GM12878 (cell line): ENCODE measurements at places on chromosomes 4 and X. TPM values are rescaled to one million over a fixed set of nuclear protein-coding genes. Genes with fewer than 3 reads are reported as not detected.

Gene FAM241A
- total RNA-seq = 2.1 and 2.2 TPM in 2 replicates

DNA sequence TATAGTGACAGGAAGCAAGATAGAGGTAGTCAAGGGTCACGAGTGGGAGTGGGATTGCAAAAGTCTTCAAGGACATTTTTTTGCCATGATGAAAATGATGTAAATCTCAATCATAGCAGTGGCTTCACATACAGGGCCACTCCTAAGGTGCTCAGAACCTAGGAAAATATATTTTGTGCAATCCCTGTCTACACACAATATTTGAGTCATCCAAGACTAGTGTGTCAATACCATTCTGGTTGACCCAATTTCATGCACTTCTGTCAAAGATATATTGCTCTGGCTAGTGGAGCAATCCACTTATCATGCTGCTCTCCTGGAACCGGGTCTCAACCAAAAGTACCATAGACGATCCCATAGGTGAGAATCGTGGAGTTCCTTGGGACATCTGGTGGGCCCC, 24.2 kb upstream of the XPNPEP2 start:
- H3K36me3 ChIP-seq = no peaks in the 10 kb centered on the region
- no peak for DNase-seq
- no peaks in the 10 kb centered on the region; the same call in 1 of the 2 replicates for H3K27me3 ChIP-seq
- H3K4me3 ChIP-seq = no peak overlapping the region
- H3K4me1 ChIP-seq = no peaks in the 10 kb centered on the region

Gene YIPF7
- not detected in 2 replicates for total RNA-seq

GRCh38 chr4:98610926-98611676, 47.3 kb downstream of the TSPAN5 start:
- H3K27ac ChIP-seq = no peak overlapping the region
- DNase-seq = no peak
- H3K4me1 ChIP-seq = peaks cover 4% of the 10 kb centered on the region; the same call in 1 of the 2 replicates

DNA sequence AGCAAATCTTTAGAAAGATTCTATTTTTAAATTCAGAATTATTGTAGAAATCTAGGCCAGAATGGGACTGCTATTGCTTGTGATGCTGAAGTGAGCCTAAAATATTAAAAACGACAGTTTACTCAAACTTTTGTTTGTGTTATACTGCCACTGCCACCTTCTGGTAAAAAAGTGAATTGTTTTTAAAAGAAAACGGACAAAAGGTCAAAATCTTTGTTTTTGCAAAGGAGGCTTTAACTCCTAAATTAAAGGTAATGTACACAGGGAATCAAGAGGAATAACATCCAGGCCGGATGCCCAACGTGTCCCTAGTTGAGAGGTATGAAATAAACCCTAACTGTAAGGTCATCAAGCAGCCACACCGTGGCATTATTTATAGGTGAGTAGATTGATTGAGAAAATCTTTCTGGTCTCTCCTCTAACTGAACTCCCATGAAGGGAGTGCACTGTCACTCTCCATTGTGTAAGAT, 338.3 kb upstream of the GALNT7 start:
- no peaks in the 10 kb centered on the region for H3K36me3 ChIP-seq
- H3K27me3 ChIP-seq = no peaks in the 10 kb centered on the region
- DNase-seq = no peak
- no peak overlapping the region for H3K4me3 ChIP-seq
- H3K4me1 ChIP-seq = no peaks in the 10 kb centered on the region
- no peak overlapping the region for H3K27ac ChIP-seq

- peak overlapping the region; percentile 27; the same call in 1 of the 2 replicates for H3K4me3 ChIP-seq
- no peaks in the 10 kb centered on the region for H3K27me3 ChIP-seq
- no peak overlapping the region for H3K27ac ChIP-seq
- no peak for DNase-seq
Observed at GRCh38 chrX:70452143-70452733, 7.6 kb downstream of the DLG3 start.

DNA sequence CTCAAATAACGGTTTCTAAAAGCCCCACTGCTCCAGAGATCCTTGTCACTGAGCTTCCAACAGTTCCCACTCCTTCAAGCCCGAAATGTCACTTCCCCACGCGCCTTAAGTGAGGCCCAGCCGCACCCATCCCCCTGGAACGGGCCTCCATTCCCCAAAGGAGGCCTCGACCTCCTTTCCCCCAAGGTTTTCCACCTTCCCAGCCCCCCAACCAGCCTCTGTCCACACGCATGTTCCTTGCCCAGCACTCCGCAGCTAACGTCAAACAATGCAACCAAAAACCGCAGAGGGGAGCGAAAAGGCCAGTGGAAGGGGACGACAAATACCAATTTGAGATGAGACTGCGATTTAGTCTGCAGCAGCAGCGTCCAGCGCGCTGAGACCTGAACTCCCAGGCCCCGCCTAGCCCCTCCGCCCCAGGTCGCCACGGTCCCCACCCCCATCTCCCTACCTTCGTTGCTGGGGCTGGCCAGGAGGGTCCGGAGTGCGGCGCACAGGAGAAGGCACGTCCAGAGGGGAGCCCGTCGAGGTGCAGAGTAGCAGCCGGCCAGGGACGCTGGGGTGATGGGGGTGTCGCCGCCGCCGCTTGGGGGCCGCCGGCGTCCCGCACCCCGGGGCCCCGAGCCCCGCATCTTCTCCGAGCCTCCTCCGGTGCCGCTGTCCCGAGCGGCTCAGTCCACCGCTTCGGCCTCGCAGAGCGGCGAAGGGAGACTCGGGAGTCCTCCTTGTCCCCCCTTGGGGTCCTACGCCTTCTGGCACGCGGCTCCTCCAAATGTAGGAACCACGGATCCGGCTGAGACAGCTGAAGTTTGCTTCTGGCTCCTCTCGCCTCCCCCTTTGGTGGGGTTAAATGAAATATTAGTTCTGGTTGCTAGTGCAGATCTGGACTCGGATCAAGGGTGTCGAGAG, 924 bp downstream of the EPHA5 start:
- H3K27ac ChIP-seq = no peak overlapping the region
- no peaks in the 10 kb centered on the region for H3K36me3 ChIP-seq
- no peak for DNase-seq
